ENCODE measurements at places on chromosomes 2 and 18.

DNA sequence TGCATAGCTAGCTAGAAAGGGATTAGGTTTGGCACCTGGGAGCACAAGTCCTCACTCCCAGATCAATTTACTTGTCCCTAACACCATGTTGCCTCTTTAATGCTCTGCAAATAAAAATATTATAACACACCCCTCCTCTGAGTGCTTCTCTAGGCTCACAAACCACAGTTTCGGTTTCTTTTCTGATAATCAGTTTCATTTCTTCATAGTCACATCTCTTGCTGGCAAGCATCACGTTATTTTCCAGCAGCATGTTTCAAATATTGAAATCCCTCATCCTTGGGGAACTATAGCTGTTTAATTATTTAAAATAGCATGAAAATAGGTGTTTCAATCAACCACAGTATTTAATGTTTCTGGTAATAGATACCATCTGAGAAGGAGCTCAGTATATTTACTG, 13.9 kb upstream of the SMCHD1 start:
- DNase-seq, result no peak

- DNase-seq, result no peak
Observed at GRCh38 chr2:102540882-102541281, 67.9 kb downstream of the SLC9A4 start.

GRCh38 chr18:27685091-27685490, 491.8 kb downstream of the CDH2 start:
- no peak for DNase-seq

DNA sequence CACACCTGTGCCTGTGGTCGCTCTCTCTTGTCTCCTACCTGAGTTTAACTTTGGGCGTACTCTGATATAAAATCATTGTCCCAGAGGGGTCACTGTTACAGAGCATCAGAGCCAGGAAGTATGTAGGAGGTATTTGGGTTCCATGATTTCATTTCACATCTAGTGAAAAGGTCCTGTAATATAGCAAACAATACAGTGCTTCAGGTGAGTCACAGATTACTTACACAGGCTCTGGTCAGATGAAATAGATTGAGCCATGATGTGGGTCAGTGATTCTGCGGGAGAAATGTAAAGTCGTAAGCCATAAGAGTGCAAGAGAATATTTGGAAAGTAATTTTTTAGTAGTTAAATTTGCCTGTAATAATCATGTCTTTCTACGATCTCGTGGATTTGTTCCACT, 70.2 kb downstream of the SOCS6 start:
- no peak for DNase-seq

DNA sequence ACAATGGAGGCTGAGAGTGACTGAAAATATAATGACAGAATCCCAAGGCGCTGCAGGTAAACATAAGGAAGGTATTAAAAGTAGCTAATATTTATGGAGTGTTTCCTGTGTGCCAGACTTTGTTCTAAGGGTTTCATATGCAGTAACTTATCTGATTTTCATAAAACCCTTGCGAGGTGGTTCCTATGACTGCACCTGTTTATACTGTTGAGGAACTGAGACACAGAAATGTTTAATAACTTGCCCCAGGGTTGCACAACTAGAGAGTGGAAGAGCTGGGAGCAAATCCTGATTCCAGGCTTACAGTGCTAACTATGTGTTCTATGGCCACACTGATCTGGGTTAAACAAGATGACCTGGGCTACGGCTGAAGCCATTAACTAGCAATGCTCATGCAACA, 2.4 kb downstream of the SP110 start:
- DNase-seq, result no peak

GRCh38 chr2:36731941-36732672, 35.6 kb downstream of the VIT start:
- DNase-seq, result no peak

- DNase-seq, result no peak
Observed at GRCh38 chr2:113216891-113217454, 43.2 kb downstream of the PSD4 start.

- no peak for DNase-seq
Observed at GRCh38 chr18:5534845-5535244, 9.0 kb downstream of the EPB41L3 start.

GRCh38 chr2:141496810-141497209, 634.0 kb downstream of the LRP1B start:
- DNase-seq, result no peak

- DNase-seq, result no peak
Observed at GRCh38 chr2:20919297-20919800, 96.4 kb upstream of the LDAH start.

DNA sequence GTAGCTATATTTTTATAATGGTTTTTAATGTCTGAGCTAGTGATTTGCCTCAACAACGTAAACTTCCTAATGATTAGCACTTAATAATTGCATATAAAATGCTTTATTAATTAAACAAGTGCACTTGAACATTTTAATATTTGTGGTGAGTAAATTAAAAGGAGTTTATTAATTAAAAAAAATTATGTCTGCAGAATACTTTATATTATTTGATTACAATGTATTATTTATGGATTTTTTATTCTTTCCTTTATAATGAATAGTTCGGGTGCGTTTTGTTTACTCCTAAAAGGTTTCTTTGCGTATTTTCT, 2.3 kb downstream of the HOXD8 start:
- DNase-seq, result no peak

DNA sequence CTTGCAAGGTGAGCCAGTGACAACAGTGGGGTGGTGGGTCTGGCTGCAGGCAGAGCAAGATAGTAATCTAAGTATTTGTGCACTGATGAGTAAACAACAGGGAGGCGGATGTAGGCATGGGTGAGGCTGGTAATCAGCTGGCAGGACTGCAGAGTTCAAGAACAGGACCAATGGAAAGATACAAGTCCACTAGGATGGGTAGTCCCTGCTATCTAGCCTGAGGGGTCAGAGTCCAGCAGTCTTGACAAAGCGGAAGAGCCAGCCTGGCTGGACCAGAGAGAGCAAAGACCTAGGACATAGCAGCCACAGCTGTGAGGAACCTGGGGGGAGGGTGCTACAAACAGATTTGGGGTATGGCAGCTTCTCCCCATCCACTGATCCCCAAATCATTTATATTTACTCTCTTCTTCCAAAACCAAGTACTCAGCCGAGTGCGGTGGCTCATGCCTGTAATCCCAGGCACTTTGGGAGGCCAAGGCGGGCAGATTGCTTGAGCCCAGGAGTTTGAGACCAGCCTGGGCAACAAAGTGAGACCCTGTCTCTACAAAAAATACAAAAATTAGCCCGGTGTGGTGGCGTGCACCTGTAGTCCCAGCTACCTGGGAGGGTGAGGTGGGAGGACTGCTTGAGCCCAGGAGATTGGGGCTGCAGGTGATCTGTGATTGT, 25.9 kb downstream of the VIL1 start:
- DNase-seq, result no peak

- DNase-seq, result no peak
Observed at GRCh38 chr2:10368491-10369231, 66.0 kb downstream of the HPCAL1 start.

GRCh38 chr2:200110381-200110780, 155.0 kb downstream of the MAIP1 start:
- DNase-seq, result no peak

DNA sequence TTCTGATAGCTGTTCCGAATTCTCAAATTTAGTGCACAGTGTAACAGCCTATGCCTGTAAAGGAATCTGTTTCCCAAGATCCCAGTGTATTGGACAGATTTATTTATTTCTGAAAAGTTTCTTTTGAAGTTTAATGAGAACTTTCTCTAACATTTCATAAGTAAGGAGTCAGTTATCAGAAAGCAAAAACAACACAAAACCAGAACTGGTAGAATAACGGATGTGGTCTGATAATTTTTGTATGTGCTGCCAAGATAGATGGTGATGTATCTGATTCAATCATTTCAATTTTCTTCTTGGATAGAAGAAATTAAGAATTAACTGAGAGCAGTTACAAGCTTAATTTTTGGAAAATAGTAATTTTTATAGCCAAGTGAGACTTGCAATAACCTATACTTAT, 374.3 kb downstream of the SOCS6 start:
- DNase-seq, result no peak

GRCh38 chr2:61162721-61163120, 733 bp downstream of the C2orf74 start:
- DNase-seq, result no peak

DNA sequence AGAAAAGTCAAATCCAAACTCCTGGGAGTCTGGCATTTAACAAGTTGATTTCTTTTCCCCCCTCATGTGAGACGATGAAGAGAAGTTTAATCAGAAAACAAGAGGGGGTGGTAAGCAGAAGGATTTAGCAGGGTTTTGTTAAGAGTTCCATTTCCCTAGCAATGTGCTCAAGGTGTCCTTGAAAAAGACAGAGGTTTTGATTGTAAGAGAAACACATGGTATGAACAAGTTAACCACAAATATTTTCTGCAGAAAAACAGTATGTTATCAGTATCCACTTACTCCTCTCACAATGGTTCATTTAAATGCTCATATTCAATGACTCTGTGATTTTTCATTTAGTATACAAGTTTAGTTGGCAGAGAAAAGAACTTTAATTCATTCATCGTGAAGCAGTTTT, 26.8 kb downstream of the LAMA1 start:
- no peak for DNase-seq

DNA sequence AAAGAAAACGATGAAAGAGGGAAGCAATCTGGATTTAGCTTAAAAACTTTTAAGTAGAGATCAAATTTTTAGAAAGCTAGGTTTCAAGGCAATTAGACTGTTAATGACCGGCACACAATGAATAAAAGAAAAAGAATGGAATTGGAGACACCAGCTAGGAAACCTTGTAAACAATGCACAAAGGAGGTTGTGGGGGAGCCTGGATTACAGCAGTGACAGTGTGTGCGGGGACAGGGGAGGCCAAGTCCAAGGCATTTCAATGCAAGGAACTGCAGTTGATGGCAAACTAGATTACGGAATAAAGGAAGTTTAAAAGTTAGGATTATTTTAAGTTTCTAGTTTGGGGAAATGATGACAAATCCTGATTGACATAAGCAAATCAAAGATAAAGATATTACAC, 74.5 kb downstream of the DTNB start:
- no peak for DNase-seq

- DNase-seq, result no peak
Observed at GRCh38 chr2:183089192-183089851, 10.8 kb downstream of the DUSP19 start.

DNA sequence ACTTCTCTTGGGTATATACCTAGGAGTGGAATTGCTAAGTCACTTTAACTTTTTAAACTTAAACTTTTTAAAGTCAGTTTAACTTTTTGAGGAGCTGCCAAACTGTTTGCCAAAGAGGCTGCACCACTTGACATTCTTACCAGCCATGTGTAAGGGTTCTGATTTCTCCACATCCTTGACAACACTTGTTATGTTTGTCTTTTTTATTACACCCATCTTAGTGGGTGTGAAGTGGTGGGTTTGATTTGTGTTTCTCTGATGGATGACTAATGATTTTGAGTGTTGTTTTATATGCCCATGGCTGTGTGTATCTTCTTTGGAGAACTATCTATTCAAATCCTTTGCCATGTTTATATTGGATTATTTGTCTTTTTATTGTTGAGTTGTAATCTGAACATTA, 13.6 kb downstream of the ASAP2 start:
- DNase-seq, result no peak

- DNase-seq, result no peak
Observed at GRCh38 chr18:63022429-63023022, 297.0 kb downstream of the BCL2 start.

DNA sequence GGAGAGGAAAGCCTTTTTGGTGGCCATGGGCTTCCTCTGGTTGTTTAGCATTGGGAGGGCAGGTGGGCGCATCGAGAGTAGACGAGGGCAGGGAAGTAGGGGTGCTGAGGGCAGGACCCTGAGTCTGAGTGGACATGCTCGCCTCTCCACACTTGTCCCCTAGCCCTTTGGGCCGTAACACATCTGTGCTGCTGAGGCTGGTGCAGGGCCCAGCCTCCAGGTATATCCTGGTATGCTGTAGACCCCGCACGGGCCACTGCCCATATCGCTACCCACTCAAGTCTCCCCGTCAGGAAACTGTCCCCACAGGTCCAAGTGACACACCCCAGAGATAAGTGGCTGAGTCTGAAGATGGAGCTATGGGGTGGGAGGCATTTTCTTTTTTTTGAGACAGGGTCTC, 13.7 kb upstream of the CCDC74B start:
- DNase-seq, result no peak

DNA sequence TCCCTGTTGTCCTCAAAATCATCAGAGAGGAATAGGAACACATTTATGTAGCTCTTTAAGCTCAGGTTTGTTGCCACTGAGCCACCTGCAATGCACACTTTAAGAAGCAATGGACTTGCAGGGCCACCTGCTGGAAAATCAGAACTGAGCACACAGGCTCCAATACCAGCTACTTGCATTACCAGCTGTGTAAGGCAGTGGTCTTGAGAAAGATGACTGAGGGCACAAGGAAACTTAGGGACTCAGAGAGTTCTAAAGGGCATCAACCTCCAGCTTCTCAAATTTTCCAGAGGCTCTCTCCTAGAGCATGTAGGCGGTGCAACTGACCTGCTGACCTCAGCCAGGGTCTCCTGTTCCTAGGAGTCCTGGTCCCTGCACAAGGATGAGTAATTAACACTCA, 2.5 kb upstream of the CNDP2 start:
- peak; percentile 73 for DNase-seq

GRCh38 chr18:55262021-55262560, 302.8 kb upstream of the CCDC68 start:
- DNase-seq, result no peak

GRCh38 chr2:148882051-148882450, 7.0 kb downstream of the KIF5C start:
- no peak for DNase-seq

- DNase-seq, result no peak
Observed at GRCh38 chr18:44482761-44483160, 197.9 kb upstream of the SETBP1 start.

- no peak for DNase-seq
Observed at GRCh38 chr2:139175510-139175909, 395.3 kb upstream of the NXPH2 start.

DNA sequence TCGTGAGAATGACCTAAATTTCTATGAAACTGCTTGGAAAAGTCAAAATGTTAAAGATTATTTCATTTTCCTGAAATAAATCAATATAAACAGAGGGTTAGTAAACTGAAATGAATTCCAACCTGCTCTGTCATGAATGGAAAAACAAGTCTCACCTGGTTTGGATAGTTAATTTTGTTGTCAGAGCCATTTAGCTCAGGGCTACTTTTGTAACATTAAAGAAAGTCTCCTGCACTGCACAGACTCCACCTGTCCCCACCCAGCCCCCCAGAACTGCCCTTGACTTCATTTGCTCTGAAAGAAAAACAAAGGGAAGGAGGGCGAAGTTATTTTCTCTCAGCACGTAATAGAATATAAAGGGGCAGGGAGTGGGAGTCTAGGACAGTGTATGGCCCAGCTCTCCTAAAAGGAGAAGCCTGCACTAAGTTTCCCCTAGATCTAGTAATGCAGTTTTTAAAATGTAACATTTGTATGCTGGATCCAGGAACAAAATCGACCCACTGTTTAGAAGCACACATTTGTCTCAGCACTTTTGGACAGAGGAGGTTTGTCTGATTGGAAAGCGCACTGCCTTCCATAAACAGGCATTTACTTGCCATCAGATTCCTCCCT, 54.2 kb upstream of the ACSL3 start:
- DNase-seq, result no peak

GRCh38 chr18:21117409-21118131, 6.0 kb upstream of the ROCK1 start:
- DNase-seq, result no peak

Measured in NCI-H524 (cell line).